ENCODE measurements at places on chromosomes 4 and X.

DNA sequence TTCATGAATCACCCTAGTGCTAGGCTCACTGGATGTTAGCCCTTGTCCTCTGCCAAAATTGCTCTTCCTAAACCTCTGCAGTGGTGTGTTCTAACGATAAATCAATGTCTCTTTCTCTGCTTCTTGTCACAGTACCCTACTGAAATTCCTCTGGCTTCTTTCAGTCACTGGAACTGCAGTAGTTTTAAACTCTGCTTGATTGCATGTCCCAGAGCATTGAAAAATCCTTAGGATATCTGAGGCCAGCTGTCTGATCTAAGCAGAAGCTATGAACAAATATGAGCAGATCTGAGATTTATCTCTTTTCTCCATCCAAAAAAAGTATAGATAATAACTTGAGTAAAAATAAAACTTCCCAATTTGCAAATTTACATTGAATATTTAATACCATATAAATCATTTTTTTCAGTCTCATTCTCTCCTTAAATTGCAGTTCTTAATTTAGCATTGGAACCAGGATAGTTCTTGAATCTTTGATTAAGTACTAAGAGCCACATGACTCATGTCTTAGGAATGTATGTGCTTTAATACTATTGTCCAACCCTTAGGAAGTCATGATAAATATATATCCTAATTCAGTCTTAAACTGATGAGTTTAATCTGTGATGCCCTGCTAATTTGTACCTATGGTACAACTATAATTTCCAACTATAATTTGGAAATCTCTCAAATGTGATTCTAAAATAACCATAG lies 169.7 kb downstream of the PDHA2 start:
- no peak for DNase-seq

DNA sequence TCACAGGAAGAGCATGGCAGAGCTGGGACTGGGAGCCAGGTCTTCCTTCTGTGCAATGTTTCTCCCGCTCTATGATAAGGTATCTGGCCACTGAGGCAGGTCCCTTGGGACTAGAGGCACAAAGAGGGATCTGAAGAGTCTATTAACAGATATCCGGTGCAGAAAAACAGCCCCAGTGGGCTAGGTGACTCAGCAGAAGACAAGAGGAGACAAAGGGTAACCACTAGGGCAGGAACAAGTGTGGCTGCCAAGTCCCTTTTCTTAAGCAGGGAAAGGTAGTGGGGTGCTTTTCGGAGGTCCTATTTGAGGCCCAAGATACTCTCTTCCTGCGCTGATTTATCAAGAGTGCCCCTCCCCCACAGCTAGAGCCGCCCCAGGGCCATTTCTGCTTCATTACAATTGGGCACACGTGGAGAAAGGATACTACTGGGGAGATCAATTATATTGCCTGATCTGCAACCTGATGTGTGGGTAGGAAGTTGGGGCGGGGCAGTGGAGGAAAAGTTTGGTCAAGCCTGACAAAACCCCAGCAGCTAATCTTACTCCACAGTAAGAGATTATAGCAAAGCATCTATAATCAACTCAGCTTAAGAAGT lies at the start of gene DGAT2L6:
TSS of gene DGAT2L6 (plus strand) at position 546 of the 596 bp plus-strand sequence. CDS start 100 bp downstream, outside the sequence.
- no peak for DNase-seq

- DNase-seq, result no peak
Measured at GRCh38 chrX:38620623-38621022, 59.3 kb downstream of the TSPAN7 start.

DNA sequence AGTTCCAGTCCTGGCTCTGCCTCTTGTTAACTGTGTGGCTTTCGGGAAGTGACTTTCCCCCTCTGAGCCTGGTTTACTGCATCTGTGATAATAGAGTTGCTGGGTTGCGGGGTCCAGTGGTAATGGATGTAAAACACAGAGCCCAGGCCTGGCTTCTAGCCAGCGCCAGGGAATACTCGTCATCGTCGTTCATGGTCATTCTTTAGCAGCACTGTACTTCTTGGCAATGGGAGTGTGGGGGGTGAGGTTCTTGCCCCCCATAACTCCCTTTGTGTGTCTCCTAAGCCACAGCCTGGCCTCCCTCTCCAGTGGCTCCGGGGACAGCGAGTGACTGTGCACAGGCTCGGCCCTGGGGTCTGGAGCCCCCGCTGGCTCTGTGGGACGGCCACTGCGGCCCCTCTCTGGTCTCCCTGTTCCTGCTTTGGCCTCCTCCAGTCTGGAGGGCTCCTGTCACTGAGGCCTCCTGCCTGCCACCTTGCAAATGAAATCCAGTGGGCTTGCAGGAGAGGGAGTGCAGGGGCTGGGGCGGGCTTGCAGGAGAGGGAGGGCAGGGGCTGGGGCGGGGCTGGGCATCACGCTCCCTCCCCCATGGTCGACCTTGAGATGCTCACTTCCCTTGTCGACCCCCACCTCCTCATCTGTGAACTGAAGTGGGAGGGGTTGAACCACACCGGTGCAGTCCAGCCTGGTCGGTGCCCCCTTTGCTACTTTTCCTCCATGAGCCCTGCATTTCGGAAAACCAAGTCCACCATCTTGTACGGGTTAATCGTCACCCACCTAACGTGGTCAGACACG lies 13.2 kb downstream of the PSAPL1 start:
- no peak for DNase-seq

DNA sequence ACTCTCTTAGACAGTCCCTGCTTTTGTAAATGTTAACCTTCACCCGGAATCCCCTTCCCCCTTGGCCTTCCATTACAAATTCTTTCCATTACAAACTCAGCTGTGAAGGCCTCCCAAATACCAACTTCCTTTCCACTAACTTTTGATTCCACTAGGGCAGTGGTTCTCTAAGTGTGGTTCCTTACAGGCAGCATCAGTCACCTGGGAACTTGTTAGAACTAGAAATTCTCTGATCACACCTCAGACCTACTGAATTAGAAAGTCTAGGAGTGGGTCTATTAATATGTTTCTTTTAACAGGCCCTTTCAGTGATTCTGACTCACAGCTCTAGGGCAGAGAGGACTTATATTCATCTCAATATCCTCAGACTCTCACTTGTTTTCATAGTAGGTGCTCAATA lies 19.0 kb upstream of the MRPL1 start:
- DNase-seq, result no peak

DNA sequence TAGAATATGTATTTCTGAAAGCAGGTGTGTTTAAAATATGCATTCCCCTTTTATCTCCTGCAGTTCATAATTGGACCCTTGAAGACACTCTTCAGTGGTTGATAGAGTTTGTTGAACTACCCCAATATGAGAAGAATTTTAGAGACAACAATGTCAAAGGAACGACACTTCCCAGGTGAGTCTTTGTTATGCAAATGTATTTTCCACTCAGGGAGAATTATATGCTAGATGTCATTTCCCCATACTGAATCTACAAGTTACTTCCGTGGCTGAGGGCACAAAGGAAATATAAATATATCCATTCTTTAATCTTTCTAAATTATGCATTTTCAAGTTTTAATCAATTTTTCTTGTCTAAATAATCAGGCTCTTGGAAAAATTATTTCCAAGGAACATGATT lies 134.7 kb downstream of the STIM2 start:
- DNase-seq, result no peak

- DNase-seq, result no peak
Measured at GRCh38 chr4:26105815-26106699, 192.0 kb downstream of the SMIM20 start.

- DNase-seq, result peak; percentile 21
Measured at GRCh38 chr4:147361726-147362125, 119.2 kb upstream of the EDNRA start.

GRCh38 chr4:131430302-131430701 lies 1718.8 kb upstream of the PCDH10 start:
- DNase-seq, result no peak

GRCh38 chr4:144970597-144970996 lies 127.4 kb downstream of the ANAPC10 start:
- no peak for DNase-seq

DNA sequence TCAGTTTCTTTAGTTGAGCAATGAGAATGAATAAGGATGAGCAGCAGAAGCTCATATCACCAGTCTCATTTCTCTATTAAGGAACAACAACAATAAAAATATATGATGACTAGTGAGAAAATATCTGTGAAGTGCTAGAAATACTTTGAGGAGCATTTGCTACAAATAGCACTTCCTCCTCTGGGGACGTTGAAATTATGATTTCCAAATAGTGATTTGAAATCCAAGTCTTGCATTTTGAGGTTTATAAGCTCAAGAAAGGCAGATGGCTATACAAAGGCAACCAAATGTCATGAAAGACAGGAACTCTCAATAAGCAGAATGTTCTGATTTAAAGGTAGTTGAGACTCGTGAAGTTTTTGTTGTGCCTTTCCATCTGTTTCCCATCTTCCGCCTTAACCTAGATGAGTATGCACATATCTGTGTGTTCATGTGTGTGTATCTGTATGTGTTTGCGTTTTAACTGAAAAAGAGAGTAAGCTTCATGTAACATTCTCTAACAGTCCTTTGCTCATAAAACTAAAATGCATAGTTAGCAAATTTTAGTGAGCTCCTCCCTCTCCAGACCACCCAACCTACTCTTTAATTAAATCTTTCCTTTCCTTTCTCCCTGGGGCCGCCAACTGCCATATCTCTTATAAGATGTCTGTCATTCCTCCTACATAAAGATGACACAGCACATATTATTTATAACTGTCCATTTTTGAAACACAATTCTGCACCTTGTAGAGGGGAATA lies 222.6 kb upstream of the RASGEF1B start:
- no peak for DNase-seq

GRCh38 chrX:18353931-18354368 lies 538 bp downstream of the SCML2 start:
- no peak for DNase-seq

DNA sequence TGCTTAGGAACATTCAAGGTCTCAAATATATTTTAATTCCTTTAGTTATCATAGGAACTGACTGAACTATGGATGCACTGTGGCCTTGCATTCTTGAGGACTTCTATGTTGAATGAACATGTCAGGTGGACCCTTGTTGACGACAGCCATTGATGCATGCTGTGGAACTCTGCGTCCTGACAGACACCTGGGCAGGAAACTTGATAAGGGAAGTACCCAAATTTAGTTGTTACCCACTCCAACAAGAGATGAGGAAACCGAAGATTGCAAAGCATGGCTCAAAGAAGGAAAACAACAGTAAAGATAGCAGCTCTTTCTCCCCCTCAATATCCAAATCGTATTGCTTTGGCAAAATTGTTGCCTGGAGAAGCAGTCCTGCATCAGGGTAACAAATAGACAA lies 540.0 kb upstream of the NR3C2 start:
- no peak for DNase-seq

GRCh38 chrX:133563705-133564104 lies 148.4 kb upstream of the GPC4 start:
- no peak for DNase-seq
